ENCODE measurements at places on chromosomes 12 and 14. TPM values are rescaled to one million over a fixed set of nuclear protein-coding genes. Genes with fewer than 3 reads are reported as not detected.

DNA sequence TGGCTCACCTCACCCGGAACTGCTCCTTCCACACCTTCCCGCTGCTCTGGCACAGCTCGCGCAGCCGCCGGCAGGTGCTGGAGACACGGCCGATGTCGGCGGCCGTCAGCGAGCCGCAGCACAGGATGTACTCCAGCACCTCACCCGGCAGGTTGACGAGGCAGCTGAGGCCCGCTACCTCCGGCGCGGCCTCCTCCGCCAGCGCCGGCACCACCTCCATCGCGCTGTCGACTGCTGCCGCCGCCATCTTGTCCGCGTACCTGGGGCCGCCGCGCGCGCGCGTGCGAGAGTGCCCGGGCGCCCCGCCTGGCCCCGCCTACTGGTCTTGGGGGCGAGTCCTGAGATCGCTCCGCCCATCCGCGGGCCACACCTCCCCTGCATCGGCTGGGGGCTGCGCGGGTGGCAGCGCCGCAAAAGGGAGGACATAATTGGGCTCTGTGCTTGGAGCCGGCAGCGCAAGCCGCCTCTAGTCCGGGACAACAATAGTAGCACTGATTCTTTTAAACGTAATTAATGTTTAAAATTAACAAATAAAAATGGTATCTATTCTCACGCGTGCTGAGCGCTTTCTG, at the start of gene FBXO21:
TSS of gene FBXO21 (minus strand) at position 261 of the 572 bp plus-strand sequence. CDS start at position 247, 14 bp downstream.
- DNase-seq = peak; percentile 93

The RIMBP2 gene
- 2.0 TPM for total RNA-seq

The TAS2R10 gene
- total RNA-seq = 0.71 TPM

DNA sequence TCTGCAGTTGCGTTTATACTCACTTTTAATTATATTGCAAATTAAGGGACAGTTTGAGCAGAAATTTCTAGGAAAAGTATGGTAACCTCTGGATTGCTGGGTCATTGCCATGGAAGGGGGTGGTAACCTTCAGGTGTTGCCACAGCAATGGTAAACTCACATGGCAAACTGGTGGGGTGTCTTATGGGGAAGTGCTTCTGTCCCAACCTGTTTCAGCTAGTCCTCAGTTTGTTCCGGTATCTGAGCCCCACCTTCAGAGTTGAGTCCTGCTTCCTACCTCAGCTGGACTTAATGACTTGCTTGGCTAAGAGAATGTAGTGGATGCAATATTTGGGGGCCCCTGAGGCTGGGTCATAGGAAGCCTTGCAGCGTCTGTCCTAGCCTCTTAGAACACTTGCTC, 7.3 kb upstream of the CLMN start:
- DNase-seq = no peak

The POU6F1 gene
- total RNA-seq = 4.6 TPM

DNA sequence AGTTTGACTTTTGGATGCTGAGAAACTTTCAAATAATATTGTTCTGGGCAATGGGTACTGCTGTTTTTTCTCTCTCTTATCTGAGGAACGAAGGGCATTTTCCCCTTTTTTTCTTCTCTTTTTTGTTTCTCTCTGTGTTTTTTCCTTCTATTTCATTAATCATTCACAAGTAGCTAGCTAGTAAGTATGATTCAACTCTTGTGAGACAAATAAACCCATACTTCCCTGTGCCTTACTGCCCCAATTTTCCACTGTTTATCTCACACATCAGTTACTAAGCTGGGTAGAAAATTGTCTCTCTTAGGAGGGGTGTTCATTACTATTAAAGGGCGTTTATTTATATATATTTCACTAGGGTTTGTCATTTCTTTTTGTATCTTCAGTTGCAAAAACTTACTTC, 437.6 kb downstream of the RERGL start:
- DNase-seq = no peak

DNA sequence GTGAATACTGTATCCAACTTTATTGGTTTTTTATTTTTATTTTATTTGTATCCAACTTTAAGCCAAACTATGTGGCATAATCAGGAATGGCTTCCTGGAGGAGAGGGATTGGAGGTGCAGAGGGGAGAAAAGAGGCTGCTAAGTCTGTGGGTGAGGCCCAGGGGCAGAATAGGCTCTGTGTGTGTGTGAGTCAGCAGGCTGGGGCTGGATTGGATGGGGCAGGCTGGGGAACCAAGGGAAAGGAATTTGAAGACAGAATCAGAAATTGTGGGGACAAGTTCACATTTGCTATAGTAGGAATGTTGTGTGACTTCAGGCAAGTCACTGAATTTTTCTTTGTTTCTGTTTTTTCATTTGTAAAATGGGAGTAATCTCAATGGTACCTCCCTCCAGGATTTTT, 12.8 kb upstream of the RILPL1 start:
- no peak for DNase-seq

The KRT72 gene
- total RNA-seq = not detected

Measured in muscle of leg (tissue), 16 donors.